ENCODE measurements at places on chromosomes 2 and 18.
A peak's percentile ranks its signal among the peaks of the same experiment; 100 is the strongest.

DNA sequence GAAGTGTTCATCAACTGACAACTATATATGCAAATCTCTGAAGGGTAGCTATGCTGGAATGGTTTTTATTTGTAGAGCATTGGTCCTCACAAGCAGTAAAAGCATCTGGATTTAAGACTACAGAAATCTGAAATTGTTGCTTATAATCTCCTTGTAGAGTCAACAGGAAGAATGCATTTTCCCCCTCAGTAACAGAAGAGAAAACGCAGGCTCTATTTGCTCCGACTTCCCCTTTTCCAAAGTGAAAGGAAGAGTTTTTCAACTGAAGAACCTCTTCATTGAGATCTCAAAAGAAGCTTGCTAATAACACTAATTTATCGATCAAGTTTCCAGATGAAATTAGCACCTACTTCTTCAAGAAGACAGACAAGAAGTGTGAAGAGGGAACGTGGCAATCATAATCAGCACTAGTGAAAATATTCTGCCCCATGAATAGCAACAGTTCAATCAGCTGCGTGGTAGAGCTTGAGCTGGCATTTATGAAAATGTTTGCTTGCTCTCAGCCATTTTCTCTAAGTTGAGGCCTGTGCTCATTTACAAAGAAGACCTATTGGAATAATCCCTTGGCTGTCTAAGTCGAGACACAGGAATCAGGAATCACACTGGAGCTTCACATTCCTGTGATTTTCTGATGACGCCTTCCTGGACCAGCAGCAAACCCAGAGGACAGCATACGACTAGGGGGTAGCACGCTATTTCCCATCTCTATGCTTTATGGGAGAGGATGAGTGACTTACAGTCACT is 43.7 kb downstream of the TGIF1 start:
- DNase-seq: no peak

DNA sequence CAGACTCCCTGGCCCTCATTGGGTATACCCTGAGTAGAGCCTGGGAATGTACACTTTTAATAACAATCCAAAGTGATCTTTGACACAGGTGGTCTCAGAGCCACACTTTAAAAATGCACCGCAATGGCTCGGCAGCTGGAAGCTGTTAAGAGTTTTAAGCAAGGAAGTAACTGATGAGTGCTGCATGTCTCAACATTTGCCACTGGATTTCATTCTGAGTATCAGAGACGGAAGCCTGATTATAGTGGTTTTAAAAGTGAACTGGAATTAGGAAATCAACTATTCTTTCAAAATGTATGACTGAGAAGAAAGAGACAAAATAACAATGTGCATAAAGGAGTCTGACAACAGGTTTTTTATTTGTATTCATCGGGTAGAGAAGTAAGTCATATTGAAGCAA is 7.5 kb downstream of the MBOAT2 start:
- DNase-seq: no peak

GRCh38 chr2:98487806-98488189 is 43.1 kb downstream of the INPP4A start:
- DNase-seq: no peak

- no peak for DNase-seq
These were observed 185.7 kb downstream of the HAUS1 start for GRCh38 chr18:46289931-46290330.

DNA sequence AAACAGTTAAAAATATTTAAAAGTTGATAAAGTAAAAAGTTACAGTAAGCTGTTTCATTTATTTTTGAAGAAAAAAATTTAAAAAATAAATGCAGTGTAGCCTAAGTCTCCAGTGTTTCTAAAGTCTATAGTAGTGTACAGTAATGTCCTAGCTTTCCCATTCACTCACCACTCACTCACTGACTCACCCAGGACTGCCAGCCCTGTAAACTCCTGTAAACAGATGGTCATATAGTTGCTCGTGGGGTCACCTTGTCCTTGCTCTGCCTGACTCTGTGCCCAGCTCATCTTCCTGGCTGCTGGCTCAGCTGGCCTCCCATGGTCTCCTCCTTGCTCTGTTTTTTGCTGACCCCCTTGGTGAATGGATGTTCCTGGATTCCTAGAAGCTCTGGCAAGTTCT is 180.3 kb downstream of the VAPA start:
- DNase-seq: no peak

- DNase-seq: no peak
These were observed 264.8 kb upstream of the HNRNPA3 start for GRCh38 chr2:176947754-176948153.

- no peak for DNase-seq
These were observed 8.8 kb downstream of the RDH14 start for GRCh38 chr2:18551623-18552022.

GRCh38 chr2:126646026-126646425 is 9.9 kb upstream of the GYPC start:
- DNase-seq: no peak

DNA sequence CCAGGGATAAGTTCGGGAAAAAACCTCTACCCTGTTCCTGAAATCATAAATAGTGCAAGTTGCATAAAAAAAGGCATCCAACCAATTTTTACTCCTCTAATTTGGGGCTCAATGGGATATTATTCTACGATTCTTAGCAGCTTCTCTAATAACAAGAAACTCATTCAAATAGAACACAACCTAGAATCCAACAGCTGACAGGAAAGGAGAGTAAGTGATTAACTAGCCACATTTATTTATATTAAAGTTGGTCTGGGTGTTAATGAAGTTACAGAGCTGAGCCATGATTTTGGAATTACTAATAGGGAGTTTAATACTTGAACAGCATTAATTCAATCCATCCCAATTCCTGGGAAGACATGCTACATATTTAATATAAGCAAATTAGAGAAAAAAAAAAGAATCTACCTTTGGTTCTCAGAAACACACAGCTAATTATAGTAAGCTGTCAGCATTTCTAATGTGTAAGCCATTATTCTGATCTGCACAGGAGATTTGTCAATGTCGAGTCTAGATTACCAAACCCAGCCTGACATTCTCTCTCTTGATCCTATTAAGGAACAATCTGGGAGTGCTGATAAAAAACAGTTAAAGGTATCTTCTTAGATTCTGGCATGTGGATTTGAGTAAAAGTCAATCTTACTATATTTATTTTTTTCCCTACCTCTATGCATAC is 267.7 kb downstream of the NBAS start:
- DNase-seq: no peak

DNA sequence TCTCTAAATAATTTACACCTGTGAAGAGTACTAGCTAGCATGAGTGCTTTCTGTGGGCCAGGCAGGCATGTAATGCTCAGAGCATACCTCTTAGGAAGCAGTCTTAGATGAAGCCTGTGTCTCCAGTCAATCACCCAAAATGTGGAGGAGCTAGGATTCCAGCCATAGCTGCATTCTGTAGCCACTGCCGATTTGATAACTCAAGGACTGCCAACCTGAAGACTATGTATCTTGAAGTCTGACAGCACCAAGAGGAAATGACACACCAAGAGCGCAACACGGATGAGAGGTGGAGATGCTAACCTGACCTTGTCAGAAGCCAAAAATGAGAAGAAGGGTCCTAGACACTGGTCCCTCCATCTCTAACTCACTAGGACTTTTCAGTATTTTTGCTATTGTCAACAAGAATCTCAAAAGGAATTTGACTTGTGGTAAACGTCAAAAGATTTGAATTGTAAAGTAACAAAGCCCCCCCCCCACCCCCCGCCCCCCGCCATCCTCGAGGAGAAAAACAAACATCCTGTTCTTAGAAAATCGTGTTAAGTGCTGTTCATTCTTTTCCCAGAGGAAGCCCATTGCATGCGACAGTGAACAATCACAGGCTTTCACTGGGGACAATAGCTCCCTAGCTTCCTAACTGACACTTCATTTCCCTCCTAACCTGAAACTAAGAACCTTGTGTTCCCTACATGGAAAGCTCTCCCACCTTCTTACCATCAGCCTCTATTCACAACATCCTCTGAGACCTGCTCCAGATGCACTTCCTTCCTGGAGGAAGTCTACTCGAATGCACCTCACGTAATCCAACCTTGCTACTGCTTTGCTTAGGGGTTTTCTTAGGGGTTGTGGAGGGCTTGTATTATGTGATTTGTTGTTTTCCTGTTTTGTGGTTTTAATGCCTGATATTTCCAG is 14.7 kb downstream of the CDC42EP3 start:
- DNase-seq: peak; percentile 34

- DNase-seq: no peak
These were observed 841.7 kb upstream of the ACVR2A start for GRCh38 chr2:147003081-147003480.

GRCh38 chr18:33585431-33585775 is 7.4 kb downstream of the ASXL3 start:
- no peak for DNase-seq

DNA sequence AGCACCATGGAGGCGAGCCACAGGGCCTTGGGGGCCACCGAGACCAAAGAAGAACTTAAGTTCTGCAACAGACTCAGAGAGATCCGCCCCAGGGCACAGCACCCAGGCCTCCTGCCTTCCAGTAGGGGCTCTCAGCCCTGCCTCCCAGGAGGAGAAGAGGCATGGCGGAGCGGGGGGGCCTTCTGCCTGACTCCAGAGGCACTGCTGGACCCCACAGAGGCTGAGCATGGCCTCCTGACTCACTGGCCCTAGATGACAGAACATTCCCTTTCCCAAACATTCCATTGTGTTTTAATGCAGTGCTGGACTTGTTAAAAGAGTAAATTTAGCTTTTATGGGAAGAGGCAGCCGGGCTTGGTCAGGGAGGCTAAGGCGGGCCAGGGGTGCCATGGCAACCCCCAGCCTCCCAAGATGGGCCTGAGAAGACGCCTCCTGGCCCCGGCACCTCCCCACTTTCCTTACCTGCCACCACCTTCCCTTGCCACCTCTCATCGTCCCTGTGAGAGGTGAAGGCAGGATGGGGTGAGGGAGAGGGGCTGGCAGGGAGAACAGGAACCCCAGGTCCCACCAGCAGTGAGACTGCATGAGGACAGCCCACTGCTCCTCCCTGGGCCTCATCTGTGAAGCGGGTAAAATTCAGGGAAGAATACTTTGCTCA is 65.4 kb downstream of the SMAD7 start:
- no peak for DNase-seq

- no peak for DNase-seq
These were observed 28.8 kb downstream of the COLEC12 start for GRCh38 chr18:471716-472115.

- DNase-seq: no peak
These were observed 41.9 kb upstream of the MRPL33 start for GRCh38 chr2:27729614-27730013.

- DNase-seq: no peak
These were observed 360.7 kb upstream of the CWC22 start for GRCh38 chr2:180367815-180368214.

GRCh38 chr2:166494140-166494624 is at the start of gene SCN7A:
SCN7A (minus strand) TSS chr2:166494249; CDS start chr2:166477696, 16,553 bp downstream.
- peak; percentile 88 for DNase-seq

GRCh38 chr18:40222776-40223175 is 1732.3 kb upstream of the PIK3C3 start:
- no peak for DNase-seq

GRCh38 chr2:212922701-212923100 is 228.7 kb downstream of the IKZF2 start:
- no peak for DNase-seq

- no peak for DNase-seq
These were observed 53.8 kb upstream of the FOSL2 start for GRCh38 chr2:28338831-28339321.

- DNase-seq: no peak
These were observed 149.0 kb upstream of the KCTD1 start for GRCh38 chr18:26697186-26697884.

DNA sequence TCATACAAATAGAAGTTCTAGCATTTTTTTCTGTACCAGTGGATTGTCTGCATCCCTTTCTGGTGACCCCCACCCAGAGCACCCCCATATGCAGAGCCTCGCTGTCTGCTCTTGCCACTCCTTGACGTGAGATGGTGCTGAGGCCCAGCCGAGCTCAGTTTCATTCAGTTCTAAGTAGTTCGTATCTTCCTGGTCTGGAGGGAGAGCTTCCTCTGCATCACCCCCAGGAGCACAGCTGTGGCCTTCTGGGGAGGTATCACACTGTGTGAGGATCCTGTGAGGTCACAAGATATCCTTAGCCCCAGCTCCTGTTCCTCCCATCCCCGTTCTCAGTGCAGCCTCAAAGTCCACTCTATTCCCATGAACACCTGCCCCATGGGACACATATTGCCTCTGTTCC is 132.7 kb downstream of the PTGR3 start:
- no peak for DNase-seq

- no peak for DNase-seq
These were observed 33.9 kb upstream of the POMC start for GRCh38 chr2:25202275-25202674.

GRCh38 chr2:167510071-167510759 is 621.9 kb downstream of the XIRP2 start:
- DNase-seq: no peak

DNA sequence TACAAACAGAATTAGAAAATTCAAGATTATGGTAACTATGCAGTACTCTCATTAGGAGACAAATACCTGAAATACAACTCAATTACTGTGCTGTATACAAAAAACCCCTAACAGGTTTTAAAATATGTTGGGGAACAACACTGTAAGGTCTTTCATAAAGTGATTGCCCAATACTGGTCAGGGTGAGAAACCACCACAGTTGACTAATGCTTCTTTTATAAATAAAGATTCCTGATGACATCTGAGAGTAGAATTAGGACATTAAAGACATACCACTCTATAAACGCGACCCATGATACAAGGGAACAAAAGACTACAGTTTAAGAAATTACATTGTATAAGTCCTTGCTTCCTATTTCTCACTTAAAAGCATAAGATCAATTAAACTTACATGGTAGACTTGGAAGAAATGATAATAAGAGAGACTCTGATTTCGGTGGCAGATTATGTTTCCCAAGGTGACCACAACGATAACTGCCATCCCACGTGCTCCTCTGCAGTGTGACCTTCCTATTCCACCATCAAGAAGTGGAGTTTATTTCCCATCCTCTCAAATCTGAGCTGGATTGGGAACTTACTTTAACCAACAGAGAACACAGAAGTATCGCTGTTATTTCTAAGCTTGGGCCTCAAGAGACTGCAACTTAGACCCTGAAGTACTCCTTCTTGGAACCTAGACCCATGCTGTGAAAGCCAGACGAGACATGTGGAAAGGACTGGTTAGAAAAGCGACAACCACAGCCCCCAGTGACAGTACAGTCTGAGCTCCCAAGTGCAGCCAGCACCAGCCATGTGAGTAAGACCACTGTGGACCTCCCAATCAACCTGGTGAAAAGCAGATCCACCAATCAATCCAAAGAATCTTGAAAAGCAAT is 52.3 kb downstream of the ZNF521 start:
- DNase-seq: no peak

All from heart right ventricle (tissue), 16 donors.